KBM-7 (cell line): ENCODE measurements at places on chromosomes 5 and 9.
A peak's percentile ranks its signal among the peaks of the same experiment; 100 is the strongest.

- no peak for DNase-seq
Observed at GRCh38 chr5:307794-308579, 13.5 kb upstream of the AHRR start.

GRCh38 chr5:149831492-149831891 is 101.4 kb downstream of the PPARGC1B start:
- DNase-seq = no peak

GRCh38 chr9:37976714-37977477 is 73.0 kb upstream of the SLC25A51 start:
- DNase-seq = no peak

- DNase-seq = no peak
Observed at GRCh38 chr5:142478113-142478512, 153.3 kb upstream of the SPRY4 start.

DNA sequence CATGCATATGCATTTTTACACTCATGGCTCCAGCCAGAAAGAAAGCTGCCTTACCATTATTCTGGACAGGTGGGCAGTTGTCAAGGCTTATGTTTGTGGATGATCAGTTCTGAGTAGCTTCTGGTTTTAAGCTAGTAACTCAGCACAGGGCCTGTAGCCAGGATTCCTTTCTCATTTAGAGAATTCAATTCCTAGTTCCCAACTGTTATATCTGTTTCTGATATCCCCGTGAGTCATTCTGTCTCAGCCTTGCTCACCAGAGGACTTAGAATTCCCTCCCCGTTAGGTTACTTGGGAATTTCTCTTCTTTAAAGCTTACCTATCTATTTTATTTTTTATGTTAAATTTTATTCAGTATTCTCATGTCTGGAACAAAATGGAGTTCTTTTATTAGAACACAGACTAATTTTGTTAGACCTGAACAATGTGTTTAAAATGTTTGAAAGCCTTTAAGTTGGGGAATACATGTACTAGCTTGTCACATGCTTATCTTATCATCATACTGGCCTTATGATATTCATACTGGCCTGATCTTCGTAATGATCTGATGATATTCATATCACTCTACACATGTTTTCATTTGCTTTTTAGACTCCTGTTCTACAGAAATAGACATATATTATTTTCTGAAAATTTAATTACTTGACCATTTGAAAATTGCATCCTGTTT is 47.1 kb downstream of the CAST start:
- DNase-seq = no peak

- no peak for DNase-seq
Observed at GRCh38 chr9:112119225-112120029, 55.7 kb downstream of the SUSD1 start.

- no peak for DNase-seq
Observed at GRCh38 chr9:89690334-89690912, 85.6 kb downstream of the GADD45G start.

- DNase-seq = no peak
Observed at GRCh38 chr5:160029004-160029403, 20.1 kb downstream of the TTC1 start.

DNA sequence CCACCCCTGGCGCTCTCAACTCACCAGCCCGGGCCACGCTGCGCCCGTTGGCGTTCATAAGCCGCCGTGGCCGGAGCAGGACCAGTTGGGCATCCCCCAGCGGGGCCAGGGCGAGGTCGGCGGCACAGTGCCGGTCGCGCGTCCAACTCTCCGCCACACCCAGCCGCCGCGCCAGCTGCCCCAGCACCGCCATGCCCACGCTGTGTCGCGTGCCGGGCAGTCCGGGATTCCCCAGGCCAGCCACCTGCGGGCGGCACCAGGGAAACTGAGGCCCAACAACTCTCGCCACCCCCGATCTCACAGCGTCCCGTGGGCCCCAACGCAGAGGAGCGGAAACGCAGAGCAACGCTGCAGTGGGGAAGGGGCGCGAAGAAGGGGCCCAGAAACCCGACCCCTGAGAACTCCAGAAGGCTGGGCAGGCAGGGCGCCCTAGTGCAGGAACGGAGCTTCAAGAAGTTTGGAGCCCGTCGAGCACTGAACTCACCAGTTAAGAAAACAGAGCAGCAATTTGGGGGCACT is 453 bp downstream of the PTRH1 start:
- DNase-seq = no peak

DNA sequence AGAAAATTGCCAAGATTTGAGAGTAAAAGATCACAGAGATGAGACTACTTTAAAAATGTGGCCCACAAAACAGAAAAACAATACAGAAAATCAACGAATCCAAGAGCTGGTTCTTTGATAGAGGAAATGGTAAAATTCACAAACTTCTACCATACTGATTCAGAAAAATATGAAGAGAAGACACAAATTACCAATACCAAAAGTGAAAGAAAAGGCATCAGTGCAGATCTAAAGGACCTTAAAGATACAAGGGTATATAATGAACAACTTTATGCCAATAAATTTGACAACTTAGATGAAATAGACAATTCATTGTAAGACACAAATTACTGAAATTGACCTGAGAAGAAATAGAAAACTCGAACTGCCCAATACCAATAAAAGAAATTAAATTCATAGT is 24.4 kb upstream of the SLC1A1 start:
- no peak for DNase-seq

GRCh38 chr9:90735952-90736351 is 65.7 kb upstream of the SYK start:
- DNase-seq = no peak

GRCh38 chr5:171850324-171850947 is 64.8 kb downstream of the SMIM23 start:
- DNase-seq = peak; percentile 62

DNA sequence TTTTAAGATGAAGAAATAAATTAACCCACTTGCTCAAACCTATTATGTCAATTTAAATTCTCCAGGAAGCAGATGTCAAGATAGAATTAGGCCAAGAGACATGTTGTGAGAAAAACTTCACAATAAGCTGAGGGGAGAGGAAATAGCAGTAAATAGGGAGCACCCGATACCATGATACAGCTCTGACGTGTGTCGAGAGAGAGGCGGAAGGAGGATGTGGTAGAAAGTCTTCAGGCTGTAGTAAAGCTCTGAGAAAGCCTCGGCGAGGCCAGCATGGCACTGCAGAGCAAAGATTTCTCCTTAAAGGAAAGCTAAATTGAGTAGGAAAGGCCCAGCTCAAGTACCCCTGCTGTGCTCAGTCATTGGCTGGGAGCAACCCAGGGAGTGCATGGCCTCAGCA is 6.0 kb upstream of the PUM3 start:
- DNase-seq = no peak

- peak; percentile 30 for DNase-seq
Observed at GRCh38 chr5:82719368-82719767, 357.8 kb downstream of the TMEM167A start.

GRCh38 chr9:100428871-100429654 is 2.1 kb downstream of the MSANTD3 start:
- DNase-seq = no peak

- peak; percentile 16 for DNase-seq
Observed at GRCh38 chr5:135559354-135559753, 19.4 kb downstream of the CXCL14 start.

- no peak for DNase-seq
Observed at GRCh38 chr9:23117616-23118015, 671.0 kb downstream of the DMRTA1 start.

- no peak for DNase-seq
Observed at GRCh38 chr5:99646011-99646647, 717.3 kb upstream of the CHD1 start.

DNA sequence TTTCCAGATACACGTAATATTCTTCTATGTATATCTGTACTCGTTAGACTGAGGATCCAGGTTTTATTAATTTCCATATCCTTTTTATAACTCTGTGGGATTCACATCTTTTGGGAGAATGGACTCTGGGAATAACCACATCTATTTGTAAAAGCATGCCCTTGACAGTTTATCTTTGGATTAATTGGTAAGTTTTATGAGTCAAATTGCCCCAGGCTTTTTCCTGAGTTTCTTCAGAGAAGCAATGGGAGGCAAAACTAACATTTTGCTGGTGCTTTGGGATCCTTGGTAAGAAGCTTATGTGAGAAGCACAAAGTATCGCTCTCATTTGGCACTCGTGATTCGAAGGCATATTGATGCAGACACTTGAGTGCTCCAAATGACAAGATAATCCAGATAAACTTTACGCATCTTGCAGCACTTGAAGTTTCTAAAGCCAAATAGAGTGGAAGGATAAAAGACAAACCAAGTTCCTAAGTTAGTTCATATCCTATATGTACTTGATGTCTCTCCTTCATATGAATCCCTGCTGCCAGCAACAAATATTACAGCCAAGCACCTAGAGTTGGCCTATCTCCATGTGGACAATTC is 324.7 kb downstream of the TLE4 start:
- no peak for DNase-seq

- no peak for DNase-seq
Observed at GRCh38 chr9:86021166-86021565, 78.2 kb downstream of the GOLM1 start.

- DNase-seq = no peak
Observed at GRCh38 chr5:178308541-178309092, 76.0 kb upstream of the PHYKPL start.

GRCh38 chr9:98575379-98576346 is 133.1 kb downstream of the GABBR2 start:
- peak; percentile 92 for DNase-seq

DNA sequence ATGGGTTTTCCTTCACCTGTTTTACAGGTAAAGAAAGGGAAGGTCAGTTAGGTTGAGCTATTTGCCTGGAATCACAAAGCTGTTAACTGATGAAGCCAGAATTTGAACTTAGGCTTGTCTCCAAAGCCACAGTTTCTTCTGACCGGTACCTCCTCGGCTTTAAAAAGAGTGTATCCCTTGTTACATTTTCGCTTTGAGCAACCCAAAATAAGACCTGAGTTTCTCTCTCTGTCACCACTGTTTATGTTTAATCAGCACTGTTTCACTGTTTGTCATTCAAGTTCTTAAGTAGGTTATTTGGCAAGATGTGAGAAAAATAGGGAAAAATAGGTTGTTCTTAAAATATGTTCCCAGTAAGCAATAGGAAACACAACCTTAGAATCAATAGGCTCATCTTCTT is 84.6 kb downstream of the VCAN start:
- DNase-seq = no peak

GRCh38 chr5:135329066-135329912 is 69.7 kb downstream of the MACROH2A1 start:
- no peak for DNase-seq

DNA sequence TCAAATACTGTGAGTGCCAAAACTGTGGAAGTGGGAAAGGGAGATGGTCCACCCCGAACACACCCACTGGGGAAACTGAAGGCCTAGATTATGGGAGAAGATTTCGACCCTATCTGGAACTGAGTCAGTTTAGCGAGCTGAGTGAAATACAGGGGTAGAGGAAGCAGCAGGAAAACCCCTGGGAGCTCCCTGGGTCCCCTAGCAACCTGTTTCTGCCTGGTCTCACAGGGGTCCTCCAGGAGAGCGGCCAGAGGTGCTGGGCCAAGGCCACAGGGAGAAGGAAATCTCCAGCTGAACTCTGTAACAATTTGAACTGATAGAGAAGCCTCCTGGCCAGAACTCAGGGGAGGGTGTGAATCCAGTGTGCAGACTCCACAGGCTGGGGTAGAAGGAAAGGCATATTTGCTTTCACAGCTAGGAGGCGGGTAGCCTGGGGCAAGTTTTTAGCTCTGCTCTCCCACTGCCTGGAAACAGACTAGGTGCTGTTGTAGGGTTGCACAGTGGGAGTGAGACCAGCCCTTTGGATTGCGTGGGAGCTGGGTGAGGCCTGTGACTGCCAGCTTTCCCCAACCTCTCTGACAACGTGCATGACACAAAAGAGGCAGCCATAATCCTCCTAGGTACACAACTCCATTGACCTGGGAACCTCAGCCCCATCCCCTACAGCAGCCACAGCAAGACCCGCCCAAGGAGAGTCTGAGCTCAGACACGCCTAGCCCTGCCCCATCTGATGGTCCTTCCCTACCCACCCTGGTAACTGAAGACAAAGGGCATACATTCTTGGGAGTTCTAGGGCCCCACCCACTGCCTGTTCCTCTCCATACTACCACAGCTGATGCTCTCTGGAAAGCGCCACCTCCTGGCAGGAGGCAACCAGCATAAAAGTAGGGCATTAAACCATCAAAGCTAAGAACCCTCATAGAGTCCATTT is 78.8 kb upstream of the GPBP1 start:
- peak; percentile 36 for DNase-seq

DNA sequence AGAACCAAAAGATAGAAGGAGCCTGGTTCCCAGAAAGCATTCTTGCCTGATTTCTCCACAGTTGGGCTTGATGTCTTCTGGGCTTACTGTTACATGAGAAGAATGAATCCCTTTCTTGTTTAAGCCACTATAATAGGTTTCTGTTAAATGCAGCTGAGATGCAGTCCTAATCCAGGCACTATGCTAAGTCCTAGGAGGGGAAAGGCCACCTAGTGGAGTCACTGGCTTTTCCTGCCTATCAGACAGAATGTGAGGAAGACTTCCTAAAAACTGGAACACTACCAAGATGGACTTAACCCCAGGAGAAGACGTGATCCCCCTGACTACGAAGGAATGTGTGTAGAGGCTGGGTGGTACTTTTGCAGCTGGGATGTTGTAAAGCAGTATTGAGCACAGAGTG is 34.3 kb upstream of the FSD1L start:
- peak; percentile 8 for DNase-seq

DNA sequence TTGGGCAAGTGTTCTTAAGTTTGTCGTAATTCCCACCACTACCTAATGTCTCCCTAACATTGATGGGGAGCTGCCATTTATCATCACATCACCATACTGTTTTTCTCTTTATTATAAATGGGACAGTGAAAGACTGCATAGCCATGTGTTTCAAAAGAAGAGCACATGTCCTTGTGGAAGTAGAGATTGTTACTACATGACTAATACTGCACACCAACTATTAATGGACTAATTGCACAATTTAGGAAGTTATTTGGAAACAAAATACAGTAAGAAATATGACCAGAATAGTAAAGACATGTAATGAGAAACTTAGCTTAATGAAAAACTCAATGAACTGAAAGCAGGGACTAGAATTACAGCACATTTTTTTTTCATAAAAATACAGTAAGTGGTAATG is 12.0 kb upstream of the ELOVL7 start:
- DNase-seq = no peak

DNA sequence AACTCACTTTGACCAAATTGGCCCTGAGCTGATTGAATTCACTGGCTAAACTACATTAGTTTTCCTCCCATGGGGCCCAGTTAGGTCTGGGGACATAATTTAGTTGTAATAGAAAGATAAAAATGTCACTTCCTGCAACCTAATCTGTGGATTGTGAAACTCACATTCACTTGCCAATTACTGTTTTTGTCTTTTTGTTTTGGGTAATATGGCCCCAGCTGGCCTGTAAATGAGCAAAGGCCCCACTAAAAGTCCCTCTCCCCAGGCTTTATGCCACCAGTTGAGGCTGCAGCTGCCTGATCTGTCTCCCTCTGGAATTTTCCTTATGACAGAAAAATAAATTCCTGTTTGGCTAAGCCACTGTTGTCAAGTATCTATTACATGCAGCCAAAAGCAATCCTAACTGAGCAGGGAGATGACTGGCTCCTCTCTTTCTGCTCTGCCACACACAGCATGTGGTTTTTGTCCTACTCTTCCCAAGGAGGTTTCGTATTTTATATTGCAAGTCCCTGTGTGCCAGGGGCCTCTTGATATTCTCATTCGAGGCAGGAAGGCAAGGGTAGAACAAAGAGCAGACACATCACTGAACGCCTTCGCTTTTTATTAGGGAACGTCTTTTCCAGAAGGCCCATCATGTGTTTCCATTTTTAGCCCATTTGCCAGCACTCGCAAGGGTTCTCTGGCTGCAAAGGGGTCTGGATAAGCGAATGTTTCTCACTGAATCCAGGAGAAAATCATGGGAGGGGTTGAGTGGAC is 24.1 kb upstream of the SLC25A48 start:
- DNase-seq = no peak
